ENCODE measurements at places on chromosomes 12 and 14. TPM values are rescaled to one million over a fixed set of nuclear protein-coding genes. Genes with fewer than 3 reads are reported as not detected.

The DHRS2 gene
- not detected for total RNA-seq

The CAPS2 gene
- 7.7 TPM for total RNA-seq

The LTBP2 gene
- 0.60 TPM for total RNA-seq

The NXPH4 gene
- total RNA-seq: 0.55 TPM

The PRIMA1 gene
- not detected for total RNA-seq

The UNC119B gene
- 24.2 TPM for total RNA-seq

The MORN3 gene
- total RNA-seq: 13.3 TPM

The DNAH10 gene
- 0.30 TPM for total RNA-seq

The TAS2R8 gene
- not detected for total RNA-seq

The KRT77 gene
- total RNA-seq: not detected

- no peak overlapping the region for H3K27ac ChIP-seq
- no peaks in the 10 kb centered on the region for H3K36me3 ChIP-seq
- no peak overlapping the region for H3K4me3 ChIP-seq
- no peaks in the 10 kb centered on the region for H3K27me3 ChIP-seq
- peaks cover 2% of the 10 kb centered on the region for H3K4me1 ChIP-seq
- DNase-seq: no peak
These were observed 214.9 kb downstream of the KTN1 start for GRCh38 chr14:55794655-55795595.

GRCh38 chr12:28294300-28294699, 104.0 kb downstream of the CCDC91 start:
- DNase-seq: no peak
- no peaks in the 10 kb centered on the region for H3K27me3 ChIP-seq
- no peak overlapping the region for H3K4me3 ChIP-seq
- H3K36me3 ChIP-seq: peaks cover 50% of the 10 kb centered on the region
- no peak overlapping the region for H3K27ac ChIP-seq
- H3K4me1 ChIP-seq: peaks cover 6% of the 10 kb centered on the region

- H3K27me3 ChIP-seq: no peaks in the 10 kb centered on the region
- peaks cover 4% of the 10 kb centered on the region for H3K36me3 ChIP-seq
- H3K4me1 ChIP-seq: peaks cover 18% of the 10 kb centered on the region
- peak within 1 kb of the TSS; percentile 92 for H3K4me3 ChIP-seq
- peak; percentile 97 for DNase-seq
These were observed at the start of the genes ATG2B and GSKIP for GRCh38 chr14:96362965-96363750. TSS of gene ATG2B (minus strand) at chr14:96363341. CDS start at chr14:96362976, 365 bp downstream. TSS of gene GSKIP (plus strand) at chr14:96363526. CDS start at chr14:96382248, 18,722 bp downstream.

DNA sequence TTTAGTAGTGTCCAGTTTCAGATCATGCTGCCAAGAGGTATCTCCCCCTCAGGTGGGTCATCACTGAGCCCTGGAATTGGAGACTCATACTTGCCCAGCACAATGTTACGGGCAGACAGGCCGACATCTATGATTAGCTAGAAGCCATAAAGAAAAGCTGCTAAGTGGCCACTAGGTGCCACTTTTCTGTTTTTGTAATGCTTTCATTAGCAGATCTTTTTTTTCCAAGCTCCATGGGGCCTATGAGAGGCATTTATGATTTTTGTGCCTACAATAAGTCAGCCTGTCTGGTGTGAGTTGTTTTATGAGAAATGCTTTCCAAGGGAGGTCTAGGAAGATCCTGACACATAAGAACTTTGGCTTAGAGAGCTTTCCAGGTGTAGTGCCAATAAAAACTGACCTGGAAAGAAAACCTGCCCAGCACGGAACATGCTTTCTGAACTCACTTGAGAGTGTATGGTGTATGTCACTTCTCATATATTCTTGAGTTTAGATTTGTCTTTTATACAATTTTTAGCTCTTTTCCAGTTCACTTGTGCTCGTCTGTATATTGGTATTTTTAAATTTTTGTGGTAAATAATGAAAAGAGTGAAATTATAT, 21.8 kb upstream of the SMCO2 start:
- no peaks in the 10 kb centered on the region for H3K4me1 ChIP-seq
- no peaks in the 10 kb centered on the region for H3K36me3 ChIP-seq
- DNase-seq: no peak

GRCh38 chr12:88298761-88299242, 156.7 kb downstream of the TMTC3 start:
- no peaks in the 10 kb centered on the region for H3K27me3 ChIP-seq
- H3K27ac ChIP-seq: no peak overlapping the region
- no peaks in the 10 kb centered on the region for H3K4me1 ChIP-seq
- DNase-seq: no peak
- H3K36me3 ChIP-seq: no peaks in the 10 kb centered on the region

GRCh38 chr12:56930241-56930640, 4.0 kb downstream of the SDR9C7 start:
- H3K36me3 ChIP-seq: no peaks in the 10 kb centered on the region
- DNase-seq: no peak
- no peak overlapping the region for H3K27ac ChIP-seq

GRCh38 chr12:97167598-97167997, 260.5 kb downstream of the NEDD1 start:
- no peak overlapping the region for H3K27ac ChIP-seq
- no peak for DNase-seq
- H3K27me3 ChIP-seq: peaks cover 9% of the 10 kb centered on the region
- H3K4me3 ChIP-seq: no peak overlapping the region

GRCh38 chr12:24125280-24125679, 175.8 kb upstream of the SOX5 start:
- H3K27ac ChIP-seq: no peak overlapping the region
- DNase-seq: no peak
- no peaks in the 10 kb centered on the region for H3K36me3 ChIP-seq
- H3K4me1 ChIP-seq: no peaks in the 10 kb centered on the region

DNA sequence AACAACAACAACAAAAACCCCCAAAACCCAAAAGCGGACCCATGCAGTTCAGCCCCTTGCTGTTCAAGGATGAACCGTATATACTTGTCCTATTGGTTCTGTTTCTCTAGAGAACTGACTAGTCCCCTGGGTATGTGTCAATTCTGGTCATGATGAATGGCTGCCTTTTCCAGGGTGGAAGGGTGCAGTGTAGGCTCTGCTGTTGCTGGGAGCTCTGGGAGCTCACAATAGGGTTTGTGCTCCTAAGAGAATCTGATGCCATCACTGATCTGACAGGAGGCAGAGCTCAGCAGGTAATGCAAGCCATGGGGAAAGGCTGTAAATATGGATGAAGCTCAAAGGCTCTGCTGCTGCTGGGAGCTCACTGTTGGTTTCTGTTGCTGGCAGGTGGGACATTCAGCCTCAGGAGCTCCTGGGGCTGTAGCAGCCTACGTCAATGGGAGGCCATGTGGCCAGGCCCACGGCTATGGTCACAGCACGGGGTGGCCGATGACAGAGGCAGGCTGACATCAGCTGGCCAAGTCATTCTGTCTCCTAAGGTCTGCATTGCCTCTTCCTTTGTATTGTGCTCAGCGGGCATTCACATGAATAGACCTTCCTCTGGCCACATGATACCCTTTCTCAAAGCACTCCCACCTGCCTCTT, 37.9 kb downstream of the DLK1 start:
- H3K27me3 ChIP-seq: peaks cover 6% of the 10 kb centered on the region
- DNase-seq: no peak
- H3K4me3 ChIP-seq: no peak overlapping the region
- H3K36me3 ChIP-seq: no peaks in the 10 kb centered on the region

GRCh38 chr12:95922231-95922630, 20.2 kb downstream of the CCDC38 start:
- H3K27ac ChIP-seq: no peak overlapping the region
- H3K4me3 ChIP-seq: no peak overlapping the region
- no peaks in the 10 kb centered on the region for H3K36me3 ChIP-seq
- no peaks in the 10 kb centered on the region for H3K27me3 ChIP-seq

DNA sequence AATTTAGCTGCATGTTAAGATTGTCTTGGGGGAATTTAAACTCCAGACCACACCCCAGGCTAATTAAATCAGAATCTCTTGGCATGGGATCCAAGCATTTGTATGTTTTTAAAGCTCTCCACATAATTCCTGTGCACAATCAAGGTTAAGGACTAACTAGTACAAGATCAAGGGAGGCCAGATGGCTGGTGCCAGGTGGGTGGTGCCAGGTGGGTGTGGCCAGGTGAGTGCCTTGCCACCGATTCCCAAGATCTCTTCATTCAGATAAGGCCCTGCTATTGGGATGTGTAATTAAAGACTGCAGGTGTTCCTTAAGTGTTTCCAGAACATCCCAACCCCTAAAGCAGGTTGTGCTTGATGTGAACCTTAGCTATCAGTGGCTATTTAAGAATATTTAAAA, 75.1 kb downstream of the NRXN3 start:
- H3K36me3 ChIP-seq: no peaks in the 10 kb centered on the region
- H3K4me3 ChIP-seq: no peak overlapping the region
- H3K27ac ChIP-seq: no peak overlapping the region
- H3K27me3 ChIP-seq: no peaks in the 10 kb centered on the region
- no peak for DNase-seq
- no peaks in the 10 kb centered on the region for H3K4me1 ChIP-seq

- DNase-seq: no peak
- no peaks in the 10 kb centered on the region for H3K36me3 ChIP-seq
- H3K27me3 ChIP-seq: no peaks in the 10 kb centered on the region
These were observed 206.7 kb downstream of the KIF21A start for GRCh38 chr12:39235990-39236767.

DNA sequence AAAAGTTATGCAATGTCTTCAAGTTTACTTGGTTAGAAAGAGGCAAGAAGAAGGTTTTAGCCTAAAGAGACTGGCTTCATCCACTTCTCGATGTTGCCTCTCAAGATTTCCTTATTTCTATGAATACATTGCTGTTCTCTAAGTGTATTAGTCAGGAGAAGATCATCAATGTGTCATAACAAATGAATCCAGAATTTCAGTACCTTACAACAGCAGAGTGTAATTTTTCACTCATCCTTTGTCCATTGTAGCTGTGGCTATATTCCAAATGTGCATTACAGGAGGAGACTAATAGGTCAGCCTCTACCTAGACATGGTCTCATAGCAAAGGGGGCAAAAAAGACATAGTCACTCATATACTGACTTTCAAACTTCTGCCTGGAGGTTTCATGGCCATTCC, 579.1 kb downstream of the PRKD1 start:
- no peak for DNase-seq
- no peak overlapping the region for H3K4me3 ChIP-seq
- no peaks in the 10 kb centered on the region for H3K4me1 ChIP-seq
- no peak overlapping the region for H3K27ac ChIP-seq
- no peaks in the 10 kb centered on the region for H3K36me3 ChIP-seq
- no peaks in the 10 kb centered on the region for H3K27me3 ChIP-seq

DNA sequence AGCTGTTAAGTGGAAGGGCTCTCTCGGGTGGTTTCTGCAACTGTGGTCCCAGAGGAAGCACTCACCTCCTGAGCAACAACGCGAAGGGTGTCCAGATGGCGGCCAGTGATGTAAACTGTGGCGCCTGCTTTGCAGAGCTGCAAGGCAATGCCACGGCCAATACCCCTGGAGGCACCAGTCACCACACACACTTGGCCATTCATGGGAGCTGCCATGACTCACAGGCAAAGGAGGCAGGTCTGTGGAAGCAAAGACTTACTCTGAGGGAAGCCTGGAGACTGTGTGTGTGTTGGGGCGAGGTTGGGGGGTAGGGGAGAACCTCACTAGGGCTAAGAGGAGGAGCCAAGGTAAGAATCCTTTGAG, 707 bp downstream of the DHRS1 start:
- peaks cover 55% of the 10 kb centered on the region for H3K4me1 ChIP-seq
- H3K27me3 ChIP-seq: no peaks in the 10 kb centered on the region
- H3K4me3 ChIP-seq: peak overlapping the region; percentile 92
- peak overlapping the region; percentile 98 for H3K27ac ChIP-seq
- peaks cover 60% of the 10 kb centered on the region for H3K36me3 ChIP-seq

DNA sequence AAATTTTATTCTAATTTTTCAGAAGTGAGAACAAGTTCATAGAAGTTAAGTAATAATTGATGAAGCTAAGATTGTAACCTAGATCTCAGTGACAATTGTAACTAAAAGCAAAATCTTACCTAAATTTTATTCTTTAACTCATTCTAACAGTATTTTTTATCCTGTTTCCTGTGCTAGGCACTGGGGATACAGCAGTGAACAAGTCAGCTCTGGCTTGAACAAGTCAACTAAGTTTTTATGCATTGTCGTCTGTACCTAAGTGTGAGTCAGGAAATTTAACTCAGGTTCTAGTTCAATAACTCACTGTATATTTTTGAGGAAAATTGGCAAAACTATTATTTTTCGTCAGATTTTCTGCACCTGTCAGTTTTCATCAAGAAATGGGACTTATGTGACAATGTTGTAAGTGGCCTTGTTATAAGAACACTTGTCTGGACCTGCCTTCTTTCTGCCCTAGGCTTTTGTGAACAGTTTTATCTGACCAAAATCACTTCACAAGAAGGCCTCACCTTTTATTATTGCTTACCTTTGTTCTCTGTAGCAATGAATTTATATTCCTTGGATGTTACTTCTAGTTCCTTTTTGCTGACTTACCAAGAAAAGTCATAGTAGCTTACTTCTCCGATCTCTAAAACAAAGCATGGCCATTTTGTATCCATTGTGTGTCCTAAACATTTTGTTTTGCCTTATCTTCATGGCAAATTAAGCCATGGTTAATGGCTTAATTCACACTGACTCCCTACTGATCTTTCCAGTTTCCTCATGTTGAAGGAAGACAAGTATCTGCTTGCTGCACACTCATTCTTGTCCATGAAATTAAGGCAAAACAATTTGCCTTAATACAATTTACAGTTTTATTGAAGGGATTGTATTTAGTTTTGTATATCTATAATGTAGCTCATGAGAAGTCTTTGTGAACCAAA, 2.7 kb downstream of the TMTC3 start:
- peaks cover 12% of the 10 kb centered on the region for H3K4me1 ChIP-seq
- DNase-seq: no peak
- H3K36me3 ChIP-seq: peaks cover 15% of the 10 kb centered on the region

GRCh38 chr14:74834692-74835392, 41.1 kb downstream of the PROX2 start:
- no peaks in the 10 kb centered on the region for H3K27me3 ChIP-seq
- peak overlapping the region; percentile 88 for H3K27ac ChIP-seq
- H3K4me3 ChIP-seq: peak overlapping the region; percentile 89

DNA sequence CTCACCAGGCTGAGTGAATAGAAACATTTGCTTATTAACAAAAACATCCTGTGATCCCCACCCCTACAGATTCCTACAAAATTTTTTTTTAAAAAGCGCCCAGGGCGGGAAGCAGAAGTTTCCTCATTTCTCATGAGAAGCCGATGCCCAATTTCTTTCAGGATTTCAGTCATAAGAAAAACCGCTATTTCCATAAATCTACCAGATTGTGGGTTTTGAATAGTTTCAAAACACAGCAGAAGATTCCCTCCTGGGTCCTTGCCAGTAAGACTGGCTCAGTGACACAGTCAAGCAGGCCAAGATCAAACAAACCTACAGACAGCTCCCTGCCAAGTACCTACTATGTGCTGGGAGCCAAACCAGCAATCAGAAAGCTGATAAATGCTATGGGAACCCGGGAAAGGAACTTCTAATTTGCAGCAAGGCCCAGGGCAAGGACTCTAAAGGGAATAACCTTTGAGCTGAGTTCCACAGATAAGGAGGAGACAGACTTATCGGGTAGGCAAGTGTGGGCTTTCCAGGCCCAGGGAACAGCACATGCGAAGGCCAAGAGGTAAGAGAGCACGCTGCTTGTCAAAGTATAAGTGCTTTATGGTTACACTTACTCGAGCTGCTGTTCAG, 68.7 kb downstream of the CCDC88C start:
- no peak for DNase-seq
- no peaks in the 10 kb centered on the region for H3K27me3 ChIP-seq
- peak overlapping the region; percentile 84 for H3K4me3 ChIP-seq
- H3K27ac ChIP-seq: peak overlapping the region; percentile 96
- H3K4me1 ChIP-seq: peaks cover 92% of the 10 kb centered on the region
- H3K36me3 ChIP-seq: peaks cover 34% of the 10 kb centered on the region

- H3K27me3 ChIP-seq: no peaks in the 10 kb centered on the region
- H3K4me1 ChIP-seq: no peaks in the 10 kb centered on the region
- peaks cover 4% of the 10 kb centered on the region for H3K36me3 ChIP-seq
- no peak overlapping the region for H3K27ac ChIP-seq
- no peak for DNase-seq
These were observed 1386.6 kb downstream of the AACS start for GRCh38 chr12:126451809-126452208.

Data from naive thymus-derived CD8-positive, alpha-beta T cell (primary cell).